ENCODE measurements at places on chromosomes 3 and 15.

GRCh38 chr15:72331021-72331420, 11.1 kb upstream of the CELF6 start:
- DNase-seq, result no peak

GRCh38 chr15:60520825-60521368, 42.0 kb upstream of the ICE2 start:
- peak; percentile 75 for DNase-seq

- DNase-seq, result no peak
Measured at GRCh38 chr3:188349351-188349901, 195.5 kb downstream of the LPP start.

GRCh38 chr15:59461521-59461920, 23.5 kb downstream of the FAM81A start:
- no peak for DNase-seq

DNA sequence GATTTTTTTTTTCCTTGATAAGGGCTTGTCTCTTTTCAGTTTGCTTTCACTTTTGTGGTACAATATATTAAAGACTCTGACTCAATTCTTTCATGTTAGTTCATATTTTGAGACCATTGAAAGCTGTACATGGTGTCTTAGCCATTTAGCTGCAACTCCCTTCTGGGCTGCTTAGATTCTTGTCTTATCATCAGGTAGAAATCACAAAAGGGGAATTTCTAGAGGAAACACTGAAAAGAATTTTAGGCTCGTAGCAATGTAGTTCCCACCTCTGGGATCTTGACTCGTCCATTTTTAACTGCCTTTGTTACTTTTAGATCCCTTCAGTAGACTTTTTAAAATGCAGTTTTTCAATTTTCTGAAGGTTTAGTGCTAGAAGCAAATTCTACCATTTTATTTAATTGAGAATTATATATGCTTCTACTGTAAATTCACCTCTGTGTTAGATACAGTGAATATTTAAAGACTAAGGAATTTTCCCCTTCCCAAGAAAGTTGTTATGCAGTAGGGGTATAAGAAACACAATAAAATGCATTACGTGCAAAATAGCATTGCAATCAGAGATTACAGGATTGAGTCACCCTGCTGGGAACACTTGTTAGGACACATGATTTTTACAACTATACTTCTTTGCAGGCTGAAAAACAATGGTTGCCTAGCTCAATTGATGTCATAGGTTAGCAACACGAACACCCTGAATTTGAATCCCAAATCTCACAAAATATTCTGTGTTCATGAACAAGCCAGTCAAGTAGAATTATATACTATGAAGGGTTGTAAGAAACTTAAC, 772.7 kb downstream of the PDCD6IP start:
- DNase-seq, result no peak

DNA sequence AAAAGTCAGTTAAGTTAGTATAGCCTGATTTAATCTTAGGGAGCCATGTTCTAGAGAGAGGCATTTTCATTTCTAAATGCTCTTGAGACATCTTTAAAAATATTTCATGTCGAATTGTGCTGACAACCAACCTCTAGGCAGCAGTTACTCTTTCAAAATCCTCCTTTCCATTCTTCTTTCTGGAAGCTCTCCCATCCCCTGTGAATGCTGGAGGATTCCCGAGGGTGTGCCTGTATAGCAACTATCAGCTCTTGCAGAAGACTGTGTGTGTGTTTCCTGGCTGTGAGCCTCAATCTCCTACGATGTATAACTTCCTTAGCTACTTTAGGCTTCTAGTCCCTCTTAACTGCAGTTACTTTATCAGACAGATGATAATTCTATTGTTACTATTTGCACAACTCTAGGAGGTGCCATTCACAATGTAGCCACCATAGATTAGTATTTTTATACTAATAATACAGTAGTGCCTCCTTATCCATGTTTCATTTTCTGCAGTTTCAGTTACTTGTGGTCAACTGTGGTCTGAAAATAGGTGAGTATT, 250.3 kb downstream of the EDEM1 start:
- peak; percentile 47 for DNase-seq

- no peak for DNase-seq
Measured at GRCh38 chr3:172646439-172647015, 64.3 kb downstream of the NCEH1 start.

DNA sequence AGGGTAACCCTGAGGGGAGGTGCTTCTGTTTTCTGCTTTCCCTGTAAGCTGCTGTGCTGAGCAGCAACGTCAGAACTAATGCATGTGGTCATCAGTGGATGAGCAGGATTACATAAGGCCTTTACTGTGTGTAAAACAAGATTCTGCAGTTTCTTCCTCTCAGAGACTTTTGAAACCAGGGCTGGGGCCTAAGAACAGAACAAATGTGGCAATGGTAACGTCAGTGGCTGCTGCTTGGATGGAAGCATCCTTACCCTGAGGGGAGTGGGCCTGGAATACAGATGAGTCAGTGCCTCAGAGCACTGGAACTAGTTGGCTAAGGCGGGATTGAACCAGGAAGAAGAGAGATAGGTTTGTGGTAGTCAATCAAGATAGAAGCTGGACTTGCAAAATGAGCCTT, 180.2 kb upstream of the KCNH8 start:
- no peak for DNase-seq

GRCh38 chr15:83320844-83321243, 36.4 kb upstream of the BNC1 start:
- DNase-seq, result no peak
